ENCODE measurements at places on chromosomes 16 and 17.

DNA sequence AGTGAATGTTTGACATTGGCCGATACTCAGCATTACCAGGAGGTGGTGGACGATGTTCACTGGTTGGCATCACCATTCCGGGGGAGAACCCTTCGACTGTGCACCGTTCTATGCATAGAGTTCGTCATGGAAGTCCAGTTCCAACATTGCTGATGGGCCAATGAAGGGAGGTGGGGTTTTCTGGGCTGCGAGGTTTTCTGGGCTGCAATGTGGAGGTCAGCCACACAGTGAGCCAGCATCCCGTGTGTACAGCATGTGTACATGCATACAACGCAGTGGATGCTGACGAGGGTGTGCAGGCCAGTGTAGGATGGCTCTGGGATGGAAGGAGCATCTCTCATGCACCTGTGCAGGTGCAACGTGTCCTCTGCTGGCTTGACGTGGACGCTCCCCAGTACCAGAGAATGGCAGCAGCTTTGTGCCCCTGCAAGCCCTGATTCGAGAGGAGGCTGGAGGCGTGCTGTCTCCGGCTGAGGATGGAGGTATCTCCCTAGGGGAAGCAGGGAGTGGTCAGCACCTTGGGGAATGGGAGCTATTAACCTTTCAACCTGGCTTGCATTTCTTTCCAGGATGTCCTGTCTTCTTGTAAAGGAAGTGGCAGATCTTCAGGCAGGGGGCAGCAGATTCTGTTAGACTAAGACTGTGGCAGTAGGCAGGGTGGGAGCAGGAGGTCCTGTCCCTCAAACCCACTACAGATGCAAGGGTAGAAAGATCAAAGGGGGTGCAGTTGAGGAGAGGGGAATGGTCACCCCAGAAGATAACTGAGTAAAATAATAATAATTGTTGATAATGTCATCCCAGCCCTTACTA lies 98.2 kb downstream of the CYLD start:
- no peak for DNase-seq

GRCh38 chr17:80129006-80129565 lies 17.8 kb downstream of the EIF4A3 start:
- no peak for DNase-seq

GRCh38 chr17:57783338-57783742 lies 38.2 kb upstream of the CCDC182 start:
- DNase-seq = peak; percentile 69

GRCh38 chr17:45314741-45315647 lies 1.8 kb downstream of the MAP3K14 start:
- DNase-seq = peak; percentile 44

GRCh38 chr16:57562669-57563486 lies 20.4 kb downstream of the ADGRG5 start:
- DNase-seq = no peak

DNA sequence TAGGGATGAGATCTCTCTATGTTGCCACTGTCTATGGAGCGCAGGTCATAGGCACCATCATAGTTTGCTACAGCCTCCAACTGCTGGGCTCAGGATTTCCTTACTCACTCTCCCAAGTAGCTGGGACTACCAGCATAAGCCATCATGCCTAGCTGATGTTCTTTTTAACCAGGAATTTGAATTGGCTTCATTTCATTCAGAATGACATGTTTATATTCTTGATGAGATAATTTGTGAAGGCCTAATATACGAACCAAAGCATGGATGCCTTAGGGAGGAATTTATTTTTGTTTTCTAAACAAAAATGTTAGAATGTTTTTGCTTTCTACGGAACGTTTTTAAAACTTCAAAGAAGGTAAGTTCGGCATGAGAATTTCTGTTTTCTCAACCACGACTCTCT lies 71.6 kb downstream of the HS3ST3B1 start:
- DNase-seq = no peak

DNA sequence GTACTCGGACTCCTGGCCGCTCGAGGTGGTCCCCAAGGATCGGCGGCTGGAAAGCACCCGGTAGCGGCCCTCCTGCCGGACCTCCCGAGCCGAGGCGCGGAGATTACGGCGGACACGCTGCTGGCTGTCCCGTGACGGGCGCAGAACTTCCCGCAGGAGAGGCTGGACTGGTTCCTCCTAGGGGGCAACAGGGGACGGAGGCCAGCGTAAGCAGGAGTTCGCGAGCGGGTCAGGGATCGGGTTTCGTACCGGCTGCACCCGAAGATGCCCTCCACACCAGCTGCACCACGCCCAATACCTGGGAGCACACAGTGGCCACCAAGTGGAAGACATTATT lies 341 bp downstream of the SLC7A6OS start:
- no peak for DNase-seq

Data from Kasumi-1 (cell line).